Renal pelvis (tissue), 12 donors: ENCODE measurements at places on chromosomes 5 and 9.

GRCh38 chr5:76163111-76163628, 80.0 kb downstream of the SV2C start:
- DNase-seq: no peak

GRCh38 chr5:35884773-35885172, 28.1 kb downstream of the IL7R start:
- DNase-seq: no peak

DNA sequence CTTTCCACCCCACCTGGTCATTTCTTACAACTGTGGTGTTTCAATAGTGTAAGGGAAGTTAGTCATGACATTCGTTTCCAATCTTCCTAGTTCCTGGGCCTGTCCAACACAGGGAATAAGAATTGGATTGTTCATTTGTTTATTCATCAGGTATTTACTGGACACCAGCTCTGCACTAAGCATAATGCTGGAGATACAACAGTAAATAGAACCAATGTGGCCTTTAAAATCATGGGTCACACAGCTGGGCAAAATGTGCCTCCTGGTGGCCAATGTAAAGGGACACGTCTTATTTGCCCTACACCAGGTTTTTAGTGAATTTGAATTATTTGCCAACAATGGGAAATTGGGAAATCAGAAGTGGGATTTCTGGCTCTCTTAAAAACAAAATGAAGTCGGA, 10.4 kb downstream of the ABLIM3 start:
- DNase-seq: no peak

GRCh38 chr5:129042306-129042705, 52.2 kb upstream of the ISOC1 start:
- DNase-seq: no peak

DNA sequence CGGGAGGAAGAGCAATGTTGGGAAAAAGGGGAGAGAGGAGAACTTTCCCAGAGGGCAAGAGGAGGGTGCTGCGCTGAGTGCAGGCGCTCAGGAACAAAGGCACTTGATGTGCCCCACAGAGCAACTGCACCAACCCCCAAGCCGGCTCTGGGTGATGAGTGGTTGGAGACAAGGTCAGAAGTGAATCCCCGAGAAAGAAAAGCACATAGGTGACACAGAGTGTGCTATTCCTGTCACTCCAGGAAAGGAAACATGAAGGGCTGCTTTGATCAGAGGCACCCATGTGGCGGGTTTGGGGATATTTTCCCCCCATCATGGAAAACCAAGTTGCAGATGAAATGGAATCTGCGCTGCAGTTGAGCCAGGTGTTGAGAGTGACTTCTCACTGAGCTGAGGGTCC, 20.7 kb upstream of the SLC25A48 start:
- DNase-seq: no peak

DNA sequence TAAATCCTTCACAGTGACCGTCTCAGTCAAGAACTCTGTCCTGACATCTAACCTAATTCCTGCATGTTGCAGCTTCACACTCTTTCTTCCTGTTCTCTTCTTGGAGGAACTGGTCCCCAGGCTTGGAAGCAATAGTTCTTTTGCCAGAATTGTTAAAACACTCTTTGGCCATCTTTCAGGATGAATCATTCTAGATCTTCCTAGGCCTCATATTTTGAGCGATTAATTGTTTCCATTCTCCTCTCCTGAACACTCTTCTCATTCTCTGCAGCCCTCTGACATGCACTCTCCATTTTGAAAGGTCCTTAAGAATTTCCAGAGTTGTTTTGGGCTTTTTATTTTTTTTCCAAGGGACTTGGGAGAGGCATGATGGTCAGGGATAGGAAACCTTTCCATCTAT, 85.8 kb downstream of the FAM114A2 start:
- DNase-seq: no peak
